ENCODE measurements at places on chromosomes 7 and 10. TPM values are rescaled to one million over a fixed set of nuclear protein-coding genes. Genes with fewer than 3 reads are reported as not detected.

- peak; percentile 65 for DNase-seq
These were observed 9.4 kb downstream of the NXPH1 start for GRCh38 chr7:8442814-8443304.

- no peak for DNase-seq
These were observed 70.3 kb downstream of the KIF20B start for GRCh38 chr10:89771684-89772083.

DNA sequence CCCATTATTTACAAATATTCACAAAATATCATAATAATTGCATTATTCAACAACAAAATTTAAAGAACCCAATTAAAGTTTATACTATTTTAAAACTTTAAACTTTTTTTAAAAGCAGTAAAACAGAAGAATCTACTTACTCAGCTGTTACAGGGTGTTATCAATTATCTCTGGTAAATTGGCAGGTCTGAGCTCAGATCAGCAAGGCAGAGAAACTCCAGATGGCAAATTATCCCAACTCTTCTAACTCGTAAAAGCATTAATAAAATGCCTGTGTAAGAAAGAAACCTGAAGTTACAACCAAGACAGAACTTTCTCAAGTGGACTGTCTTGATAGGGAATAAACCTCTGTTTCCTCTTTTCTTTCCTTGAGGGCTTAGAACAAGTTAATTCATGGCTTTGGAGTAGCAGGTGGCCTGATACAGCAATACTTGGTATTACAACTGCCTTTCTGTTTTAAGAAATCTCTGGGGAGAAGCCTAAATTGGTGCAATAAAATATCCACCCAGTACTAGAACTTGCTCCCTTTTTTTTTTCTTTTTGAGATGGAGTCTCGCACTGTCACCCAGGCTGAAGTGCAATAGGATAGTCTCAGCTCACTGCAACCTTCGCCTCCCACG, 275.3 kb upstream of the MKLN1 start:
- DNase-seq, result no peak

GRCh38 chr10:95097805-95098204, 28.5 kb upstream of the CYP2C8 start:
- DNase-seq, result no peak

- DNase-seq, result no peak
These were observed 28.6 kb downstream of the DENND11 start for GRCh38 chr7:141673346-141673745.

- no peak for DNase-seq
These were observed 819 bp upstream of the TRIM4 start for GRCh38 chr7:99920149-99920548.

GRCh38 chr7:77238703-77239136, 39.1 kb upstream of the FGL2 start:
- no peak for DNase-seq

- no peak for DNase-seq
These were observed 300.5 kb upstream of the ZMIZ1 start for GRCh38 chr10:78768041-78768835.

DNA sequence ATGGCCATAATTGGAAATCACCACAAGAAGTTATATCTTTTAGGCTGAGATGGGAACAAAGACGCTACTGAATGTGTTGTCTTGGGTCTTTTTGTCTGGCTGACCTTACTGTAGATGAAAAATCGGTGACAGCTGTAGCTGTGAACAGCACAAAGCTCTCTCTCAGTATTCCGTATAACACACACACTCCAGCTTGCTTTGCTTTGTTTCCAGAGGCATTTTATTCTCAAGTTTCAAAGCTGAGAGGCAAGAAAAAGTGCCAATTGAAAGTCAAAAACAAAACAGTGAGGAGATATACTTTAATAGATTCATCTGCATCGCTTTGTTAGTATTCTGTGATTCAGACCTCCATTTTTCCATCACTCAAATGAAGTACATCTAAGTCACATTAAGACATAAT, 39.6 kb upstream of the CABCOCO1 start:
- no peak for DNase-seq

GRCh38 chr7:112669306-112669705, 120.9 kb downstream of the TMEM168 start:
- DNase-seq, result no peak

GRCh38 chr7:120272261-120272660, 714 bp upstream of the KCND2 start:
- DNase-seq, result no peak

- DNase-seq, result peak; percentile 31
These were observed 122.7 kb upstream of the PRSS1 start for GRCh38 chr7:142626420-142627035.

DNA sequence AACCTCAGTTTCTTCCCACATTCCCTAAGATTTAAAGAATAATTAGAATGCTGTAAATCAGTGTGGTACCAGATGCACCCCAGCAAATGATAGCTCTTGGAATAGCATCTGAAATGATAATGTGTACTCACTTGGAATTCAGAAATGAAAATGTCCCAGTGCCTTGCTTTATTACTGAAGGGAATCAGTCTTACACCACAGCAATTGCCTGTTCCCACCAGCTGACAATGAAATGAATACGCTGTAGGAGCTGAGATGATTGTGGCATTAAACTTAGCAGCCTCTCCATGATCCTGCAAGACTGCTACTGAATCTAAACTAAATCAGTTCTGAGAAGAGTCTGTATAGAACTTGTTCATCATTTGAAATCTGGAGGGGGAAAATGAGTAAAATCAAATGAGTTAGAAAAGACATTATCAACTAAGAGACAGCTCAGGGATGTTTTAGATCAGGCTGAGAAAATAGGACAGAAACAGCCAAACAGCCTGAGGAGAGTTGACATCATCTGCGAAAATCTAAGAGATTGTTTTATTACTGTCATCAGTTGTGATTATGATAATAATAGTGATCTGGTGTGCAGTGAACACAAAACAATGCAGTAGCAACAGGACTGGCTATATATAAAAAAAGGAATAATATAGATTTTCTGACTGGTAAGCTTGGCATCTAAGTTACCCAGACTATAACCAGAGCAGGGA, 108.6 kb upstream of the SLC13A1 start:
- DNase-seq, result no peak

DNA sequence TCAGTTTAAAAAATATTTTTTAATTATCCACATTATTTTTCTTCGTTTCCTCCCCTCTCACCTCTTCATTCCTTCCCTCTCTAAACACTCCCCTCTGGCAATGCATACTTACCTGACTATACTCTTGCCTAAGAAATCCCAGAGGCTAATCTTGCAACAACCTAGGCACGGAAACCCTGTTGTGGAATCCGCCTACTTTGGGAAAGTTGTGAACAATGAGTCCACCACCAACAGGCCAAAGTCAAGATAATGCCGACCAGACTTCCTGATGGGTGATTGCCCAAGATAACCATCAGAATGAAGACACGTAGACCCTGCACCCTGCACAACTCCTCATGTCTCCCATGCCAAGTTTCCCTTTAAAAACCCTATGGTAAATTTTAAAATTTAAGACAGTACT, 521.5 kb downstream of the KIF20B start:
- no peak for DNase-seq

- no peak for DNase-seq
These were observed 122.8 kb downstream of the PRLHR start for GRCh38 chr10:118472415-118473304.

DNA sequence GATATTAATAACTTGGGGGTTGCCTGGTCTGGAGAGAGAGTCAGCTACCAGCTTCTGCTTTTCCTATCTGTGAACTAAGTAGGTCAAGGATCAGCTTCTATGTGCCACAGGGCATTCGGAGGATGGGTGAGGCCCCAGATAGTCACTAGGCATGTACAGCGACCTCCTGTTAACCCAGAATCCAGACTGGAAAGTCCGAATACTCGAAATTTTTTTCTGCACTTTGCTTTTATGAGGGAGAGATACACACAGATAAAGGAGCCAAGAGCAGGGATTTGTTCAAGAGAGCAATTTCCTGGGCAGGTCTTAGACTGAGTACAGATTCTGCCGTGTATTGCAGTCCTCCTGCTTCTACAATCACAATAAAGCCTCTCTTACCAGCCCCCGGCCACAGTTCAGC, 54.2 kb downstream of the EMX2 start:
- DNase-seq, result no peak

DNA sequence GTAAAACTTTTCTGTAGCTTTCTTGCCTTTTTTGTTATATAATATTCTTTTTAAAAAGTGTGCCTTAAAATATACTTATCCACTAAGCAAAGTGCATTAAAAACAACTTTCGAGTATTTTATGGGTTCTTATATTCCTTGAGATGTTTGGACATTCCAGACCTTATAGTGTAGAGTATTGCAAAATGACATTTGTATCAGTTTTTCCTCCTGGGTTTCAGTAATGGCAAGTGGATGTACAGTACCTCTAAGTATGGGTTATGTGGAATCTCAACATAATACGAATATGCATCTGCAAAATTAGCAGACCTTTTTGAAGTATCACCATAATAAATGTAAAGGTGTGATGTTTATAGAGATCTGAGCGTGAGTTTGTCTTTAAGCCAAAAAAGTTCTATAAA, 2.7 kb downstream of the CDK13 start:
- DNase-seq, result no peak

DNA sequence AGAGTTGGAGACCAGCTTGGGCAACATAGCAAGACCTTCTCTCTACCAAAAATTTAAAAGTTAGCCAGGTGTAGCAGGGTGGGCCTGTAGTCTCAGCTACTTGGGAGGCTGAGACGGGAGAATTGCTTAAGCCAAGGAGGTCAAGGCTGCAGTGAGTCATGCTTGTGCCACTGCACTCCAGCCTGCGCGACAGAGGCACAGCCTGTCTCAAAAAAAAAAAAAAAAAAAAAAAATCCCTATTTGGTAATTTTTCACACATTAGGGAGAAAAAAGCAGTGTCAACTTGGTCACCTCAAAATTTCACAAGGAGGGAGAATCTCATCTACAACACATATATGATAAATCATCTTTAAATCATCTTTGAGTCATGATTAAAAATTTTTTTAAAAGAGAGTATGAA, 6.4 kb upstream of the ZNF398 start:
- DNase-seq, result no peak

DNA sequence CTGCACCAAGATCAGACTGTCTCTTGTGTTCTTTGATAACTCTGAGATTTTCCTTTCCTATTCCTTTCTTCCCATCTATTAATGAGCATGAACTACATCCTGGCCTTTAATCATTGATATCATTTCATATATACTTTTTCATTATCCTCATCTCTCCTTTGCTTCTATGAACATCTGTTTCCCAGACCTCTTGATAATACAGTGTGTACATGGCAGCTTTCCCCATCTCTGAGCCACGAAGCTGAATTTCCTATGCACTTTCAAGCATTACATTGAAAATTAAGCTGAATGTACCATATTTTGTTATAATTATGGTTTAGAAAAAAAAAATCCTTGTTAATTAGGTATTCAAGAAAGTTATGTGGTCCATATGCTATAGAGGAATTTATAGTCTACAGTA, 60.9 kb upstream of the CREB5 start:
- DNase-seq, result no peak

DNA sequence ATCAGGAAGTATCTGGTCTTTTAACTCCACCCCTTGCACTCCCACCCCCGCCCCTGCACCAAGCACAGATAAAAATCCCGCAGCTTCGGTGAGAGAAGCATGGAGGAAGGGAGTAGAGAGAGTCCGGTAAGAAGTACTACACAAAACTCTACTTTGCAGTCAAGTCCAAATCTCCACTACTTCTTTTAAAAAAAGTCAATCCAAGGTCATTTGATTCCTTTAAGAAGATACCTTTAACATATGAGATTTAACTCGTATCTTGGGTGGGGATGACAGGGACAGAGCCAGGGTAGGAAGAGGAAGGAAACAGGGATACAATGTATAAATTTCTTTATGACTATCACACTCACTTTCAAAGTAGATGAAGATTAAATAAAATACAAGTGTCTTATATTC, 132.1 kb downstream of the NRBF2 start:
- DNase-seq, result no peak

- DNase-seq, result no peak
These were observed 90.2 kb upstream of the ABI1 start for GRCh38 chr10:26950934-26951333.

Gene ASZ1
- not detected for total RNA-seq

Gene CLEC5A
- 0.12 TPM for total RNA-seq

Gene GPR15LG
- total RNA-seq, result not detected

Gene BHLHA15
- 0.38 TPM for total RNA-seq

Gene GBX1
- total RNA-seq, result not detected

Gene TMEM229A
- not detected for total RNA-seq

Gene MRPS33
- 78.4 TPM for total RNA-seq

Gene WNT8B
- not detected for total RNA-seq

Gene CPVL
- 12.8 TPM for total RNA-seq

Gene ADAM22
- 3.1 TPM for total RNA-seq

Gene NEBL
- total RNA-seq, result 386 TPM
